Endodermal cell (in vitro differentiated cells): ENCODE measurements at places on chromosomes 13 and 19.
A peak's percentile ranks its signal among the peaks of the same experiment; 100 is the strongest.

DNA sequence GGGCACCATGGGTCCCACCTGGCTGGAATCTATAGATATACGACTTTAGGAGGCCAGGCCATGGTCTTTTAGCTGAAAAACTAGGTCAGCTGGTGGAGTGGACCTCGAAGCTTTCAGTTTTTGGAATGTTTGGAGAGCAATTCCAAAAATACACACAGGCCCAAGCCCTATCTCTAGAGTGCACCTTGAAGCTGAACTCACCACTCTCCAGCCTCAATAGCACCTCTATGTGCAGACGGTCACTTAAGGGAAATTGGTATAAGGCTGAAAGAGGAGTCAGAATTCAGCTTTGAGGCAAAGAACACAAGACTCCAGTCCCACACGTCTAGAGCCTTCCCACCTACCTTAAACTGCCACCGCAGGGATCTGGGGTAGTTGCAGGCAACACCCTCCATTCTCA, 56.4 kb upstream of the KATNAL1 start:
- H3K27ac ChIP-seq: no peak overlapping the region
- DNase-seq: no peak
- H3K4me1 ChIP-seq: no peaks in the 10 kb centered on the region
- H3K36me3 ChIP-seq: no peaks in the 10 kb centered on the region
- no peaks in the 10 kb centered on the region for H3K27me3 ChIP-seq
- no peak overlapping the region for H3K4me3 ChIP-seq

- no peaks in the 10 kb centered on the region for H3K36me3 ChIP-seq
- H3K27ac ChIP-seq: no peak overlapping the region
- DNase-seq: no peak
These were observed 781.3 kb upstream of the MIR17HG start for GRCh38 chr13:90565985-90566713.

GRCh38 chr13:20102525-20103180, 58.2 kb downstream of the GJA3 start:
- no peak overlapping the region for H3K4me3 ChIP-seq
- DNase-seq: no peak
- H3K27ac ChIP-seq: no peak overlapping the region
- H3K4me1 ChIP-seq: no peaks in the 10 kb centered on the region

DNA sequence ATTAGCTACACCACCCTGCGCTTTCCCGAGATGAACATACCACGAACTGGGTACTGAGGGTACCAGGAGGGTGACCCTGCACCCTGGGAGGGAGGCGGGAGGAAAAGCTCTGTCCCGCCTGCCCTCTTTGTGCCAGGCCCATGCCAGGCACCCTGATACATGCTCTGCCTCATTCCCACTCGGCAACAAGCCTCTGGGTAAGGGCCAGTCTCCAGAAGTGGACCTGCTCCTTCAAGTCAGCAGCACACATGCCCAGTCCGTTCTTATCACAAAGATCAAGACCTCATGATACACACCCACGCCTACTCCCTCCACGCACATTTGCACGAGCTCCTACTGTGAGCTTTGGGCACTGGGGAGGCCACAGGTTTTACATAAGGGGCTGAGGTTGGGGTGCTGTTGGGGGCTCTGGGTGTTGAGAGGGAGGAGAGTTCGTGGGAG, 2.0 kb upstream of the FFAR1 start:
- H3K4me1 ChIP-seq: no peaks in the 10 kb centered on the region
- no peak overlapping the region for H3K4me3 ChIP-seq
- peak; percentile 18 for DNase-seq
- no peak overlapping the region for H3K27ac ChIP-seq

- H3K27me3 ChIP-seq: no peaks in the 10 kb centered on the region
- DNase-seq: peak; percentile 92
- H3K27ac ChIP-seq: peak overlapping the region; percentile 97
- H3K4me3 ChIP-seq: no peak overlapping the region
These were observed 43.3 kb downstream of the RFX2 start for GRCh38 chr19:6066661-6067646.

DNA sequence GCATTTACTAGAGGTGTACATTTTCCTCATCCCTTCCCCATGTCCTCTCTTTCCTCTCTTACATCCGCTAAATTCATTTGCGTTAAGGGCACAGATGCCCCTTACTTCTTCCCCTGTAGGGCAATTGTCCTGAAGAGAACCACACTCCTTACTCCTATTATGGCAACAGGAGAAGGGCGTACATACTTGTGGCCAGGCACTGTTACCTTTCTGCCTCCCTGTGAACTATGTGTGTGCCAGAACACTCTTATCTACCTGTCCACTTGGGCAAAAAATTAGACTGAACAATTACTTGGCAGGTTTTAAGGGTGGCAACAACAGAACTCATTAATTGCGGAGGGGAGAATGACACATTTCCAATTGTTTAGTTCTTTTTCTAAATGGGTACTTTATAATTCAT, 152.5 kb downstream of the RGCC start:
- H3K4me1 ChIP-seq: peaks cover 3% of the 10 kb centered on the region
- peaks cover 10% of the 10 kb centered on the region for H3K36me3 ChIP-seq
- no peak overlapping the region for H3K27ac ChIP-seq
- H3K4me3 ChIP-seq: no peak overlapping the region
